Skin of body (tissue), 3 donors: ENCODE measurements at places on chromosomes 7 and 10. TPM values are rescaled to one million over a fixed set of nuclear protein-coding genes. Genes with fewer than 3 reads are reported as not detected.
A peak's percentile ranks its signal among the peaks of the same experiment; 100 is the strongest.

- no peak for DNase-seq
Measured at GRCh38 chr10:33715303-33715975, 381.0 kb upstream of the NRP1 start.

DNA sequence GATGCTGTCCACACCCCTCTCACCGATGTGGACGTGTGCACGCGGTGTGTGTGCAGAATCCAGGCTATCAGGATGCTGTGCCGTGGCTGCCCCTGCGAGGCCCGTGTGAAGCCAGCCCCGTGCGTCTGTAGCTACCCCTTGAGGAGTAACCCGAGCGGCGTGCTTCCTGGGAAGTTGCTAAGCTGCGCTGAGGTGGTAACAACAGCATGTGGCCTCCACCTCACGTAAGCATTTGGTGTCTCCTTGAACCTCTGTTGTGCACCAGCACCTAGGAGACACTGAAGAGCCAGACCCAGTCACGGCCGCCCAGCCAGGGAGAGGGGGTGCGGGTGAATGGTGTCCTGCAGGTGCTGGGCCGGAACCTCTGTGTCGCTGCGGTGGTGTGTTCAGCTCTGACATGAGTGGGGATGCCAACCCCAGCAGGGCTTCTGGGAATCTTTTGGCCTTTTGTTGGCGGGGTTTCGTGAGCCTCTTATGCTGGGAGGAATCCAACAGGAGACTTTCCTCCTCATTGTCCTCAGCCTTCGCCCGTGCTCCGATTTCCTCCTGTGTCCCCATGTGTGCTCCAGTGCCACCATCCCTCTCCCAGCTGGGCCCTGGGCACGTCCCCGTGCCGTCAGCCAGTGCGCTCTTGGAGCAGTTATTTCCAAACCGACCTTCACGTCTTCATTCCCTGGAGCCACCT, 60.4 kb downstream of the DNAJB6 start:
- DNase-seq, result no peak

DNA sequence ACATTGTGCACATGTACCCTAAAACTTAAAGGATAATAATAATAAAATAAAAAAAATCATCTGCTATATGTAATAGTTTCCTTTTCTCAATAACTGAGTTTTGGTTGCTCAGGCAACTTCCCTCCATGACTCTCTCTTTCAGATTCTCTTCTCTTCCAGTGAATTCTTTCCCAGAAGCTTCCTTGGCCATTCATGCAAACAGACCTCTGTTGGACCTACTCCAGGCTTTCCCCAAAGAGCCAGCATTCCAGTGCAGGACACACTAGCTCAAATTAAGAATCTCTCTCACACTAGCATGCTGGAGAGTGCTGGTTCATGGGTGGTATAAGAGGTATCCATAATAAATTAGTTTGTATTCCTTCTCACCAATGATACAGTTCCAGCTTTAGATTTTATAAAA, 31.0 kb upstream of the ZEB1 start:
- DNase-seq, result no peak

GRCh38 chr7:120060875-120061274, 212.1 kb upstream of the KCND2 start:
- DNase-seq, result no peak

DNA sequence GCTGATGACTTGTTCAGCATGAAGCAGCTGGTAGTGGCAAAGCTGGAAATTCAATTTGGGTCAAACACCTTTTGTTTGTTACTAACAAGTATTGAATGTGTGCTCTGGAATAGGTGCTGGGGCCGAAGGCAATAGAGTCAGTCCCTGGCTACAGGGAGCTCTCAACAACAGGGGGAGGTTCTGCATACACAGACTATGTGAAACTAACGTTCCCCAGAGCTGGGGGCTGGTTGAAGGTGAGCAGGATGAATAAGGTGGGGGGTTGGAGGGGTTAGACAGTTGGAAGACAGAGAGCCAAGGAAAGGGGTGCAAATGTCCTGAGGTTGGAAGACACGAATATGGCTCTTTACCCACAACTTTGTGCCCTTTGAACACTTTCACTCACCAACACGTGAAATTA, 84.1 kb upstream of the PLPP4 start:
- no peak for DNase-seq

GRCh38 chr10:59523851-59524250, 161.5 kb upstream of the FAM13C start:
- no peak for DNase-seq

DNA sequence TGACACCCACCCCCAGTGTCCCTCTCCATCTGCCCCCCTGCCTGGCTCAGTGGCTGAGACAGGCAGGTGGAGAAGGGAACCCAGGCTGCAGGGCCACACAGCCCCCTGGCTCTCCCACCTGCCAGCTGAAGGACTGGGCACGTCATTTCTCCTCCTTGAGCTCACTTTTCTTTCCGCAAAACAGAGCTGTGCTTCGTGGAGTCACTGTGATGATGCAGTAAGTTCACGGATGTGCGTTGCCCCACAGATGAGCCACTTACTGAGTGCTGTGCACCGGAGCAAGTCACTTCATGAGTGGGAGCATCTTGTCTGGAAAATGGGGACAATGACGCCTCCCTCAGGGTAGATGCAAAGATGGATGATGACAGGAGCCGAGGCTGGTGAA, 2.7 kb downstream of the OPN4 start:
- no peak for DNase-seq

- DNase-seq, result no peak
Measured at GRCh38 chr10:132532179-132532578, 5.4 kb upstream of the INPP5A start.

DNA sequence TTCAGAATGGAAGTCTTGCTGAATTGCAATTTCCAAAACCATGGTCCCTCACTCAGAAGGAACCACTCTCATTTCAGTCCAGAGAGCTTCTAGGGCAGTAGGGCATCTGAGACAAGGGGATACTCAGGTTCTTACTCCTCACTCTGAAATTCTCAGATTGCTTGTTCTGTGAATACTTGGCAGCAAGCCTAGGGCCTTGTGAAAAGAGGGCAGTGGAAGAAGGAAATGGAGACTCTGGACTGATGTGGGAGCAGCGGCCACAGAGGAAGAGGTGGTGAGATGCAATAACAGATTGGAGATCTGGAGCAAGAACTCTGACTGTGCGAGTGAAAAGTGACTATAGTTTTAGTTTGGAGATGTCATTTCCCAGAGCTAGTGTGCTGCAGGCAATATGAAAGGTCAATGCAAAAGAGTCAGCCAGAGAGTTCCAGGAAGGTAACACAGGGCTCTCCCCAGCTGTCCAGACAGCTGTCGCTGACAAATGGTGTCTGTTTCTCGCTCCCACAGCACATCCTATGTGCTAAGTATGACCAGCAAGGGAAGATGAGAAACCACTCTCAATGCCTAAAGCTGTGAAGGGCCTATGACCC, 291.6 kb upstream of the KIAA1217 start:
- peak; percentile 9 for DNase-seq

- no peak for DNase-seq
Measured at GRCh38 chr7:12540850-12541249, 29.7 kb upstream of the SCIN start.

DNA sequence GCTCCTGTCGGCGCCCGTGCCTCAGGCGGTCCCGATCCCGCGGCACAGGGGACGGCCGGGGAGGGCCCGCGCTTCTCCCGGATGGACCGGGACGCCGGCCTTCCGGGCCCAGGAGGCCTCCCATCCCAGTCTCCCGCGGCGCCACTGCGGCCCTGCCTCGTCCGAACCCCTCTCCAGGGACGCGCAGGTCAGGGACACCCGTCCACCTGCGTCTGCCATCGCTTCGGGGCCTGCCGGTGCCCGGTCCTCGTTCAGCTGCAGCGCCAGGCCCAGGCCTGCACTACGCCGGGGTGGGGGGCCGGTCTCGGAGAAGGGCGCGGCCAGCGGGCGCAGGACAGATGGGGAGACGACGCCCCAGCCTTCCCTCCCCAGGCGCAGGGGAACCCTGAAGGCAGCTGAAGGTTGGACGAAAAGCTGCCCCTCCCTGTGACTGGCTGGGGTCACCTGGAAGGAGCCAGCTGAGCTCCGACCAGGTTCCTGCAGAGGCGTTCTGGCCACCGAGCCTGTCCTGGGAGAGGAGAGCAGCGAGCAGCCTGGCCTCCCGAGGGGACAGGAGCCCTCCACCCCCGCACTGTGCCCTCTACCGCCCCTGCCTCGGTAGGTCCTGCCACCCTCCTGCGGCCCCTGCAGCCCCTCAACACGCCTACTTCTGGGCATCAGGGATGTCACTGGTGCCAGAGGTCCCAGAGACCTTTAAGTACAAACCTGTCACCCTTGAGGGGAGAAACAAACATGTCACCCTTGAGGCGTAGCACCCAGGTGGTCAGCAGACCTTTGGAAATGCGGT, 84.3 kb downstream of the LANCL2 start:
- no peak for DNase-seq

GRCh38 chr7:54838175-54838910, 79.3 kb upstream of the SEC61G start:
- no peak for DNase-seq

DNA sequence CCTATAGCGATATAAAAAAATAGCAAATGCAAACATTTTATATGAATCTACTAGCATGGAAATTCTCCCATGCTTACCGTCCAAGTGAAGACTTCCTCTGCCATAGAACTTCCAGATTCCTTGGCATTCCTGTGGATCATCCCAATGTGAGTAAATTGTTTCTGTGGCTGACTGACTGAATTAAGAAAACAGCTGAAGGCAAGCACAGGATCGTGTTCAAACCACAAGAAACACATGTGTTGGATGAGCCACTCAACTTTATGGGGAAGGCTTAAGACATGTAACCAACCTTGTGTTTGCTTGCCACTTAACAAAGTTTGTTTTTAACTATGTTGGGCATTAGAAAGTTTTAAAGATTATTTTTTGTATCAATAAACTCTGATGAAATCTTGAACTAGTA, 2.6 kb upstream of the MYPN start:
- peak; percentile 44 for DNase-seq

NKX1-2 gene
- total RNA-seq, result 0.20 TPM

C10orf62 gene
- 0.20 TPM for total RNA-seq

CPXM2 gene
- total RNA-seq, result 4.9 TPM

IGF2BP3 gene
- total RNA-seq, result 44.8 TPM

RBP4 gene
- total RNA-seq, result 55.5 TPM

ANKRD61 gene
- total RNA-seq, result not detected

NODAL gene
- total RNA-seq, result not detected

ABCB1 gene
- total RNA-seq, result 1.1 TPM

NME8 gene
- 0.79 TPM for total RNA-seq
